ENCODE measurements at places on chromosomes 2 and 18.

GRCh38 chr2:144572977-144573376, 53.1 kb upstream of the ZEB2 start:
- no peak for DNase-seq

DNA sequence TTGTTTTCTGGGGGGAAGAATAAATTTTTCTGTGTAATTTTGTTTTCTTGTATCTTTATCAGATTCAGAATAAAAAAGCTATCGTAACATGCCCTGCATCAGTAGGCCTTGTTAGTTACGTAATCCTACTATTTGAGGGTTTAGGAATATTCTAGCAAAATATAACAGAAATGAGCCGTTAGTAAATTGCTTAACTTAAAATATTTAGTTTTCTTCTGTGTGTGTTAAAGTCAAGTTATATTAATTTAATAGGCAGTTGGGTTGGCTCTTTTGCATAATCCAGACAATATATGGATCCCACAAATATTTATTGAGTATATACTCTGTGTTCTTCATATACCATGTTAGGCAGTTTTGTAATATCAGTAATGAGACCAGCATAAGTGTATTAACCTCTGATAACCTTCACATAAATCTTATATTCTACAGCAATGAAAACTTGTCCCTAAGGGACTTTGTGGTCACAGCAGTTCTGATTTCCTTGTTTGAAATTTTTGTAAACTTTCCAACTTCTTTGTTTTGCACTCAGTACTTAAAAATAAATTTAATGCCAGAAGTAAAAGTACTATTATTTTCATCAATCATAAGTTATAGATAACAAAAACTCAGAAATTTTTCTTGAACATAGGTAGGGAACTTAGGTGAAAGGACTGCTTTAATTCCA, 151.9 kb downstream of the FMNL2 start:
- no peak for DNase-seq

GRCh38 chr2:138239902-138240491, 261.6 kb upstream of the SPOPL start:
- DNase-seq, result no peak

DNA sequence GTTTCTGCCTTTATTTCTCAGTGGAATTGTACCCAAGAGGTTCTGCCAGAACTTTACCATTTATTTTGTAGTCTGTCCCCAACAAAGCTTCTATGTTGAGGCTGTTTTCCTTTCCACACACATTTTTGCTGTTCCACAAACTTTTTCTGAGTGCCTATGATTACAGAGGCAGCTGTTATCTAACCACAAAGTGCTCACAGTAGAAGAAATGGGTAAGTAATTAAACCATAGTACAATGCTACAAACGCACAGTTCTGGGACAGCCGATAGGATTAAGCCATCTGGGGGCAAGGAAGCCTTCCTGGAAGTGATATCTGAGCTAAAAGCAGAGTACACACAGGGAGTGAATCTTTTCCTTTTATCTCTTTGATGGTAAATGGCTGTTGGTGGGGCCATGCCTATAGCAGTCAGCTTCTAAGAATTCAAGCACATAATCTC, 3.9 kb upstream of the MGAT4A start:
- DNase-seq, result no peak

- no peak for DNase-seq
Observed at GRCh38 chr2:54419855-54420523, 36.1 kb upstream of the SPTBN1 start.

GRCh38 chr2:157894694-157895435, 18.7 kb upstream of the ACVR1 start:
- DNase-seq, result no peak

GRCh38 chr2:183255411-183255810, 131.2 kb downstream of the NUP35 start:
- DNase-seq, result peak; percentile 79

DNA sequence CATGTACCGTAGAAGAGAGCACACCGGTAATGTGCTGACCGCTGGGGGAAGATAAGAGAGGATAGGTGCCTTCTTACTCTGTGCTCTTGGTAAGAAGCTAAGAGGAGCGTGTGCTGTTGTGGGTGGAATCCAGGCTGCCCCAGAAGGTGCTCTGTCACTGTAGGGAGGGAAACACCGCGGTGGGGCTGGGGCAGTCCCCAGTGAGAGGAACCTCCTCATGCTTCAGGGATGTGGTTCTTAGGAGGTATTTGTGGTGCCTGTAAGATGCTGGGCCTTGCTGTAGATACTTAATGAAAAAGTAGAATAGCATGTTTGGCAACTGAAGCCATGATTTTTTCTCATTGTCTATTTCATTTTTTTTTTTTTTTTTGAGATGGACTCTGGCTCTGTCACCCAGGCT, 1.1 kb downstream of the COLEC11 start:
- no peak for DNase-seq

DNA sequence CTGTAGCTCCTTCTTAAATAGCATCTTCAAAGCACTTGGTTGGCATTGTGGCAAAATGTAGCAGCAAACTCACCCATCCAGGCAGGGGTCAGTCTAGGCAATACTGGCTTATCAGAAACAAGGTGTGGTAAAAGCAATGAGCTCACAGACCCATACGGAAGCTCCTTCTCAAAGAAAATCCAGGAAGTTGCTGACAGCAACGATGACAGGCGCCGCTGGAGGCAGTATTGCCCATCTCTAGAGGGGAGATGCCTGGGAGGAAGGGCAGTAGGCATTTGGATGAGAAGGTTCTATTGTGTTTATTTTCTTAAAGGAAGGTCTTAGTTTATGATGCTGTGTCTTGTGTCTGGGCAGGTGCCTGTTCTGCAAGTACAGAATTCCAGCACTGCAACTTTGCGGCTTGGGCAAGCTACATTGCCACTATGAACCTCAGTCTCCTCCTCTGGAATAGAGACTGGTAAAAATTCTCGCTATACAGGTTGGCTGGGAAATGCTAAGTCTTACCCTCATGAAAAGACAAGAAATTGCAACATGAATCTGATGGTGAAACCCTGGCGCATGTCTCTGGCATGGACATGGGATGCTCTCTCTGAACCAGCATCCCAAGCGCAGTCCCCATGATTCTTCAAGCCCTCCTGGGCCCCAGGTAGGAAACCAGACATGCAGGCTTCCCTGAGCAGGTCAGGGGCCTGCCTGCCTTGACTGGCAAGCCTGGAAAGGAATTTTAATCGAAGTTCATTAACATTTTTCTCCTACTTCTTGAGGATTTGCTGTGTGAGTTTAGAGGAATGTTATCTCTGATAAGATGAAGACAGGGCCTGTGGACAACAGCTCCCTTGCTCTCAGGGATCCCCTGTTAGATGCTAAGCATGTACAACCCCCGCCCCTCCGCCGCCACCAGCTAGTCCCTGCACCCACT, 156.0 kb downstream of the TFCP2L1 start:
- DNase-seq, result no peak

- no peak for DNase-seq
Observed at GRCh38 chr2:14634489-14635390, 2.2 kb downstream of the LRATD1 start.

GRCh38 chr18:73940721-73941120, 206.9 kb downstream of the FBXO15 start:
- DNase-seq, result no peak

- DNase-seq, result no peak
Observed at GRCh38 chr18:46461993-46462392, 195.0 kb downstream of the LOXHD1 start.

- DNase-seq, result no peak
Observed at GRCh38 chr2:102070058-102070642, 72.4 kb upstream of the IL1R1 start.

GRCh38 chr18:62179213-62179612, 7.6 kb downstream of the PIGN start:
- no peak for DNase-seq

GRCh38 chr18:21272016-21272579, 30.1 kb downstream of the GREB1L start:
- no peak for DNase-seq

- no peak for DNase-seq
Observed at GRCh38 chr2:168254158-168254935, 7.0 kb upstream of the STK39 start.

GRCh38 chr18:3605954-3606443, 156.0 kb downstream of the TGIF1 start:
- DNase-seq, result no peak

GRCh38 chr2:203830304-203831055, 37.1 kb upstream of the CTLA4 start:
- DNase-seq, result no peak

DNA sequence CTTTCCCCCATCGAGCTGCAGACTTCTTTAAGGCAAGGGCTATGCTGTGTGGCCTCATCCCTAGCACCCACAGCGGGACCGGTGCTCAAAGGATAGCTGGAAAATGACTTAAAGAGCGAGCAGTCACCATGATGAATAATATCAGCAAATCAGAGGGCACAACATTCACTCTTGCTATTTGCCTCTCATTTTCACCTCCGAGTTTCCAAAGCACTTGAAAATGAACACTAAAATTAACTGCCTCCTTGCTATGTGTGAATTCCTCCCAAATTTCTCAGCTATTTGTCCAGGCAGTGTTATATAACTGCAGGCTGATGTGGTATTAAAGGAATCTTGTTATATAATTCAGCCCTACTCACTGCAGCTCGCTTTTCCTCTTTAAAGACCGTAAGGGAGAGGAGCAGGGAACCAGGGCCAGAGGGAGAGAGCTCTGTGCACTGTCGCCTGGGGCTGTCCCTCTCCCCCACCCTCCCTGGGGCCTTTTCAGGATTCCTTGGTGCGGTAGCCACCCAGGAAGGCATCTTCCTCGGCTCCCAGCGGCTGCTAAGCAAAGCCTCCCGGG, 1.4 kb downstream of the CYS1 start:
- no peak for DNase-seq

GRCh38 chr2:60596411-60596810, 43.0 kb upstream of the BCL11A start:
- no peak for DNase-seq

DNA sequence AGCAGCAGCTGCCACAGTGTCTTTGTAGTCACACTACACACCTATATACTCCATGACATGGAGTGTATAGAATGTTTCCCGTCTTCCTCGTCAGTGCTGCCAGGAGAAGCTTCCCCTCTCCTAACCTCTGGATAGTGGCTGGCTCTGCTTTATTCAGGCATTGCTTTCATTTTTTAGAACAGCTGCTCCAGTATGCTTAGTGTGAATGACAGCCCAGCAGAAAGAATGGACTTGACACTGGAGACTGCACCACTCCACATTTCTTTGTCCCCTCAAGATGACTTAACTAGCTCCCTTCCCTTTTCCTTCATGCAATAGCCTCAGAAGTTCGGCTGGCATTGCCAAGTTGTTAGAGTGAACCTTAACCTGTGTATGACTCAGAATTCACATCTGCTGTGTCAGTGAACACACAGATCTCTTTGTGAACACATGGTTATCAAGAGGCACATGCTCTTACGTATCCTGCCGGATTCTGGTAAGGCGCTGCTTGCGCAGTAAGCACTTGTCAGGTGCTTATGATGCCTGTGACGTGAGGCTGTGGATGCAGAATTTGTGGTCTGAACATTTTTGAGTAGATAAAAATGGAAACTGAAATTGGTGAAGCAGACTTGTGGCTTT, 73.9 kb downstream of the NEDD4L start:
- peak; percentile 2 for DNase-seq

- no peak for DNase-seq
Observed at GRCh38 chr2:73070643-73071359, 711 bp downstream of the SFXN5 start.

DNA sequence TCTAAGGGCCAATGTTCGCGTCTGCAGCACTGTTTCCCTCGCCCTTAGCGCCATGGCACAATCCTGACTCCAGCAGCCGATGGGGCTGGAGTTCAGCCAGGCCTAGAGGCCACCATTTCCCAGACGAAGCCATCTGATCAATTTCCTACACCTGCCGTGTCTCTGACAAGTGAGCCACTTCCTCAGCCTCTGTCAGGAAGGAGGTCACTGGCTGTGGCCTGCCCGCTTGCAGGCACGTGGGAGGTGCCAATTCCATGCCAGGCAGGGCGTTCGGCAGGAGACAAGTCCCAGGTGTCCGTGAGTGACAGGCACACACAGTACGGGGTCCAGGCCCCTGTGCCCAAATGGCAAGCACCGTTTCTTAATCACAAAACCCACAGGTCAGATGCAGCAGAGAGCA, 234.5 kb downstream of the TWIST2 start:
- no peak for DNase-seq

DNA sequence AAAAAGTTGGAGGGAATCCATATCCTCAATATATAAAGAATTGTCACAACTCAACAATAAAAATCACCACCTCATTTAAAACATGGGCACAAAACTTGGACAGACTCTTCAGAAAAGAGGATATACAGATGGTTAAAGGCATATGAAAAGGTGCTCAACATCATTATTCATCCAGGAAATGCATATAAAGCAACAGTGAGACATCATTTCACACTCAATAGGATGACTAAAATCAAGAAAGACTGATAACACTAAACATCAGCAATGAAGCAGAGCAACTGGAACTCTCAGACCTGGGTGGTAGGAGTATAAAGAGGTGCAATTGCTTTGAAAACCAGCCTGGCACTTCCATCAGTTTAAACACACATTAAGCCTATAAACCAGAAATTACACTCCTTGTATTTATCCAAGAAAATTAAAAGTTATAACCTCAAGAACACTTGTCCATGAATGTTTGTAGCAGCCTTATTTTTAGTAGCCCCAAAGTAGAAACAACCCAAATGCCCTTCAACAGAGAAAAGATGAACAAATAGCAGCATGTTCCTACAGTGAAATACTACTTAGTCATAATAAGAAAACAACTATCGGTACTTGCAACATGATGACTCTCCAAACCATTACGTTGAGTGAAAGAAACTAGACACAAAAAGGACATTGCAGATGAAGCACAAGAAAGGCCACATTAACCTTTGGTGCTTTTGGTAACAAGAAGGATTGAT, 79.1 kb upstream of the TANC1 start:
- no peak for DNase-seq

GRCh38 chr18:26656944-26657536, 108.7 kb upstream of the KCTD1 start:
- DNase-seq, result no peak

GRCh38 chr2:14615121-14615520, 17.4 kb upstream of the LRATD1 start:
- no peak for DNase-seq
